ENCODE measurements at places on chromosomes 2 and 18. TPM values are rescaled to one million over a fixed set of nuclear protein-coding genes. Genes with fewer than 3 reads are reported as not detected.
A peak's percentile ranks its signal among the peaks of the same experiment; 100 is the strongest.

RAB27B gene
- 0.81 TPM for total RNA-seq

TTN gene
- 1.2 TPM for total RNA-seq

IL36B gene
- not detected for total RNA-seq

MAPRE3 gene
- total RNA-seq: 20.5 TPM

OR6B2 gene
- total RNA-seq: not detected

MAP2 gene
- 3.1 TPM for total RNA-seq

GRCh38 chr2:181483211-181483610 lies 26.0 kb downstream of the ITGA4 start:
- no peaks in the 10 kb centered on the region for H3K4me1 ChIP-seq
- no peak overlapping the region for H3K4me3 ChIP-seq
- H3K27me3 ChIP-seq: no peaks in the 10 kb centered on the region
- no peaks in the 10 kb centered on the region for H3K36me3 ChIP-seq
- no peak overlapping the region for H3K27ac ChIP-seq
- DNase-seq: no peak

GRCh38 chr2:61793389-61793836 lies 60.4 kb downstream of the FAM161A start:
- no peaks in the 10 kb centered on the region for H3K27me3 ChIP-seq
- no peak overlapping the region for H3K4me3 ChIP-seq
- peak; percentile 60 for DNase-seq
- no peaks in the 10 kb centered on the region for H3K36me3 ChIP-seq
- no peaks in the 10 kb centered on the region for H3K4me1 ChIP-seq

- H3K4me1 ChIP-seq: no peaks in the 10 kb centered on the region
- no peaks in the 10 kb centered on the region for H3K27me3 ChIP-seq
- no peak for DNase-seq
- no peak overlapping the region for H3K4me3 ChIP-seq
Measured at GRCh38 chr2:236744716-236745115, 175.1 kb downstream of the ACKR3 start.

DNA sequence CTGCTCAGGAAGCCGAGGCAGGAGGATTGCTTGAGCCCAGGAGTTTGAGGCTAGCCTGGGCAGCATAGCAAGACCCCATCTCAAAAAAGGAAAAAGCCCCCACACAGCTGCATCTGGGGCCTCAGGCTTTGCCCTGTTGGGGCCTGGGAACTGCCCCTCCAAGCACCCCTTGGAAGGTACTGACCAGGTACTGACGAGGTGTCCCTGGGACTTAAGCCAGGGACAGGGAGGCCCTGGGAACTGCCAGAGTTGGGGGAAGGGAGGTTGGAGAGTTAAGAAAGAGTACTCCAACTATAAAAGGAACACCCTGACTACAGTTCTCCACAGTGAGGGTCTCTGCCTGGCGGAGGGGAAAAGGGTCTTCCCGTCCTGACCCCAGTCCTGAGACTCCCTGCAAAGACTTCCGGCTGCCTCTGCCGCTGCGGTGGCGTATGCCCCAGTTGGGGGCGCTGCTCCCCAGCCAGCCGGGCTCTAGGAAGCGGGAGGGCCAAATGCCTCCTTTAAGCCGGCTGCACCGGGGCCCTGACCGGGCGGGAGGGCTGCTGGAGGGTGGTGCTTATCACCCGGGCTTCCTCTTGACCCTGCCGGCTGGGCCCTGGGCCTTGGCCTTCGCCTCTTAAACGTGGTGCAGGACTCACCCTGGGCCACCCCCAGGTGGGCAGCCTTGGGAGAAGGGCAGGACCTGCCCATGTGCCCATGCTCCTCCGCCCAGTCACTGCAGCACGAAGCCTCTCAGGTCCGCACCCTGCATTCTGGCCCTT lies 12.8 kb downstream of the SLC30A3 start:
- no peak overlapping the region for H3K4me3 ChIP-seq
- no peaks in the 10 kb centered on the region for H3K27me3 ChIP-seq
- H3K27ac ChIP-seq: no peak overlapping the region
- peak; percentile 63 for DNase-seq

DNA sequence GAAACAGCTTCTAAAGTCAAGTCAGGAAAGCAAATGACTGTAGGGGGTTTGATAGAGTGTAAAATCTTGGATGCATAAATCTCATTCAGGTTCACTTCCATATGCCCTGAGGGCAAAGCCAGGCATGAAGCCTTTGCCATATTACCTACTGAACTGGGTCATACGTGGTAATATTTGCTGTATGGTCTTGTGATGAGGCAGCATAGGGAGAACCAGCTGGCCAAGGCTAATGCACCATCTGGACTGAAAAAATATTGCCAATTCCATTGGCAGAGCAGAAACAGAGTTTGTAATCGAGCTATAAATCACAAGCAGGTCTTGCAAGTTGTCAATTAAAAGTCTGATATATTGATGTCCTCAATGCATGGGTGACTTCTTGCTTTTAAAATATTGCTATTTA lies 243.8 kb downstream of the ERBB4 start:
- no peaks in the 10 kb centered on the region for H3K4me1 ChIP-seq
- no peaks in the 10 kb centered on the region for H3K36me3 ChIP-seq
- H3K27ac ChIP-seq: no peak overlapping the region
- no peak overlapping the region for H3K4me3 ChIP-seq
- H3K27me3 ChIP-seq: no peaks in the 10 kb centered on the region
- no peak for DNase-seq

GRCh38 chr2:75025633-75026380 lies 67.4 kb downstream of the POLE4 start:
- no peaks in the 10 kb centered on the region for H3K27me3 ChIP-seq
- no peaks in the 10 kb centered on the region for H3K4me1 ChIP-seq
- no peaks in the 10 kb centered on the region for H3K36me3 ChIP-seq
- no peak for DNase-seq
- no peak overlapping the region for H3K27ac ChIP-seq

DNA sequence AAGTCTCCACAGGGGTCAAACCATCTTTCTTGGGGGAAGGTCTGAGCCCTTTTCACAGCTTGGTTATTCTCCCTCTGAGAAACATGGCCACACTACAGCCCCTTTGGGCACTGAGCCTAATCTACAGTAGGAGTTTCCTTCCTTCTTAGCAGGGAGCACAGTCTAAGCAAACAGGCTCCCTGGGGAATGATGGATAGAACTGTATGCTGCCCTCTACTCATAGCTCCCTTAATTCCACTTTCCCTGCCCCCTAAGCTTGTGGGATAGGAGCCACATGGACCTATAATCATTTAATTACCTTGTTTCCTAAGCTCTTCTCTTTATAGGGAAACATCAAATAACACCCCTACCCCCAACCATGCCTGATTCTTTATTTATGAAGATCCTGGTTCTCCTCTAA lies 442.1 kb upstream of the MEX3C start:
- DNase-seq: no peak
- no peaks in the 10 kb centered on the region for H3K36me3 ChIP-seq
- H3K4me1 ChIP-seq: no peaks in the 10 kb centered on the region
- H3K27me3 ChIP-seq: no peaks in the 10 kb centered on the region
- no peak overlapping the region for H3K27ac ChIP-seq

DNA sequence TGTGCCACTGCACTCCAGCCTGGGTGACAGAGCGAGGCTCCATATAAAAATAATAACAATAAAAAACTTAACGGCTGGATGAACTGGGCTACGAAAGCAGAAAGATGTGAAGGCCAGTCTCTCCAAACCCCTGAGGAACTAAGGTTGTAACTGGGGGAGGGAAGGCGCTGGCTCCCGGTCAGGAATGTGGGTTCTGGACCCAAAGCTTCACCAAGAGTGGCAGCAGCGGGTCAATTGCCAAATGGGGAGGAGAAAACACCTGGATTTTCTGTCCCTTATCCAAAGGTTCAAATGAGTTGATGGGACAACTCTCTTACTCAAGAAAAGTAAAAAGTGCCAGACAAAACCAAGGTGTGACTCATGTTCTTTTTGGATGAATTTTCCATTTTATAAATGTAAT lies 60.1 kb upstream of the TFCP2L1 start:
- DNase-seq: no peak
- no peak overlapping the region for H3K4me3 ChIP-seq
- no peak overlapping the region for H3K27ac ChIP-seq
- peaks cover 19% of the 10 kb centered on the region for H3K36me3 ChIP-seq
- no peaks in the 10 kb centered on the region for H3K27me3 ChIP-seq
- no peaks in the 10 kb centered on the region for H3K4me1 ChIP-seq

GRCh38 chr2:198782734-198783133 lies 675.0 kb downstream of the SATB2 start:
- H3K27me3 ChIP-seq: no peaks in the 10 kb centered on the region
- DNase-seq: no peak
- H3K27ac ChIP-seq: no peak overlapping the region
- no peak overlapping the region for H3K4me3 ChIP-seq
- no peaks in the 10 kb centered on the region for H3K36me3 ChIP-seq
- H3K4me1 ChIP-seq: no peaks in the 10 kb centered on the region

GRCh38 chr2:64874593-64874992 lies 114.6 kb upstream of the SLC1A4 start:
- no peak overlapping the region for H3K27ac ChIP-seq
- no peak overlapping the region for H3K4me3 ChIP-seq
- H3K36me3 ChIP-seq: no peaks in the 10 kb centered on the region

- H3K27me3 ChIP-seq: no peaks in the 10 kb centered on the region
- no peaks in the 10 kb centered on the region for H3K36me3 ChIP-seq
- no peak overlapping the region for H3K27ac ChIP-seq
- DNase-seq: no peak
Measured at GRCh38 chr18:79518028-79518682, 122.4 kb downstream of the NFATC1 start.

DNA sequence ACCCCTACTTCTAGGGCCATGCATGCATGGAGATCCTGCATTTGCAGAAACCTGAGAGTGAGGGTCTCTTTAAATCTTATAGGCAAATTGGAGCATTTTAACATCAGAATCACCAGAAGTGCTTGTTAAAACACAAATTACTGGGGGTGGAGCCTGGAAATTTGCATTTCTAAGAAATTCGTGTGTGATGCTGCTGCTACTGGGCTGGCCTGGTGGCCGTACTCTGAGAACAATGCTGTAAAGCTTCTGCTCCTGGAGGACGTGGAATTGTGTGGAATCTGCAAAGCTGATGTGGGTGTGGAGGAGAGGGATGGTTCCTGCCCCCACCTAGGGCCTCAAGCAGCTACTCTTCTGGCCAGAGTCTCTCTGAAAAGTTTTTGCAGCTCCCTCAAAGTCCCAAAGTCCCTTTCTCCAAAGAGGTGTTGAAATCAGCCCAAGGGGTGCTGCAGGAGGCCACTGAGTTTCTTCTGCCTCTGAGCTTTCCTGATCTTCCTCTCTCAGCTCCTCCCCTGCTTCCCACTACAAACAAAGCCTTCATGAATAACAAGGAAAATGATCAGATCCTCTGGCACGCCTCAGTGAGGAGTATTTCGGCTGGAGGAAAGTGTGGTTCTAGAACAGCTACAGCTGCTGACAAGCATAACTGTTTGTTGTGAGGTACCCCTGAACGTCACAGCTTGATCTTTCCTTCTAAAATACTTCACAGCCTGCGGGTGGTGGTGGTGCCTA lies 508.3 kb downstream of the CNTNAP5 start:
- no peak for DNase-seq
- H3K27me3 ChIP-seq: no peaks in the 10 kb centered on the region
- no peaks in the 10 kb centered on the region for H3K4me1 ChIP-seq
- H3K4me3 ChIP-seq: no peak overlapping the region
- no peak overlapping the region for H3K27ac ChIP-seq

- no peak overlapping the region for H3K27ac ChIP-seq
- H3K36me3 ChIP-seq: no peaks in the 10 kb centered on the region
- H3K4me1 ChIP-seq: peaks cover 12% of the 10 kb centered on the region
- H3K4me3 ChIP-seq: no peak overlapping the region
- no peaks in the 10 kb centered on the region for H3K27me3 ChIP-seq
Measured at GRCh38 chr2:85911097-85911496, 22.3 kb upstream of the ST3GAL5 start.

- peak; percentile 16 for DNase-seq
- no peaks in the 10 kb centered on the region for H3K4me1 ChIP-seq
- no peaks in the 10 kb centered on the region for H3K27me3 ChIP-seq
Measured at GRCh38 chr18:48293954-48294898, 115.0 kb downstream of the ZBTB7C start.

All from right lobe of liver (tissue), 6 donors.